ENCODE measurements at places on chromosomes 1 and 21.

- DNase-seq: no peak
Observed at GRCh38 chr1:21668951-21669257, 253 bp downstream of the RAP1GAP start.

DNA sequence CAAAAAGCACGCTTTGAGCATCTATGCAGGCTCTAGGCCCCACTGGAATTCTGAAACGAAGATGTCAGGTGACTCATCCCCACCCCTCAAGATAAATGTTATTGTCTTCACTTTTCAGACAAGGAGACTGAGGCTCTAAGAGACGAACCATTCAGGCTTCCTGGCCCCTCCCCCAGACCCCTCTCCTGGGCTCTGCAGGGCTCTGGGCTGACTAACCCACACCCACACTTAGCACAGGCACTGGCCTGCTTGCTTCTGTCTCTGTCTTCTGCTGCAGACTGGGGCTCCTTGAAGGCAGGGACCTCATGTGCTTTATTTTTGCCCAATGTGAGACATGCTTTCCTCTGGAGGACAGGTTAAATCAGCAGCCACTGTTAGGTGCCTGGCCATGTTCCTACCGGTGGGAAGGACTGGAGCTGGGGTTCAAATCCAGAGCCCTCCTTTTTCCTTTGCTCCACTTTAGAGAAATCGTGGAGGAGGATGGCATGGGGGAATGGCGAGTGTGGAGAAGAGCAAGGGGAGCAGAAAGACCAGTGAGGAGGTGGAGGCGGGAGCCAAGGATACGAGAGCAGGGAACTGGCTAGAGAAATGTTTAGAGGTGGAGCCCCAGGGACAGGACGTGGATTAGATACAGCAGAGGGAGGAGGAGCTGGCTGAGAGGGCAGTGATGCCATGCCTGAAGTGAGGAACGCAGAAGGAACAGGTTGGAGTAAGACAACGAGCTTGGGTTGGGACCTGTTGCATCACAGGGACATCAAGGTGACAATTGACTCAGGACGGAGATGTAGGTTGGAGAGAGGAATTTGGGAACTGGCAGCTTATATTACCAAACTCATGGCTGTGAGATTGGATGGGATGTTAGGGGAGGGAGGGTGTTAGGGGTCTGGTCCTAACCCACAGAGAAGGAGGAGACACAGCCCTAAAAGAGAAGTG, 1.7 kb downstream of the TMEM125 start:
- DNase-seq: no peak

DNA sequence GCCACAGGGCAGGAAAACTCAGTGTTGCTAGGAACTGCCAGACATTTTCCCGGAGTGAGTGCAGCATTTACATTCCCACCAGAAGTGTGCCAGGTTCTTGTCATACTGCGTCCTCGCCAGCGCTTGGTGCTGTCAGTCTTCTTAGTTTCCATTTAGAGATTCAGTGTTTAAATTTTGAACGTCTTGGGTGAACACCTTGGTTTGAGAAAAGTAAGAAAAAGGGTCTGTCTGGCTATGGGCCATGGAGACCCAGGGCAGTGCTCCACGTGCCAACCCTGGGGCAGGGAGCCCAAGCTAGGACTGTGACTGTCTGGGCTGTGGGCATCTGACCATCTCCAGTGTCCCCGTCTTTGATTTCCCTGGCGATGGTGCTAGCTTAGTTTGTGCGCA, 16.0 kb downstream of the IBA57 start:
- DNase-seq: no peak

DNA sequence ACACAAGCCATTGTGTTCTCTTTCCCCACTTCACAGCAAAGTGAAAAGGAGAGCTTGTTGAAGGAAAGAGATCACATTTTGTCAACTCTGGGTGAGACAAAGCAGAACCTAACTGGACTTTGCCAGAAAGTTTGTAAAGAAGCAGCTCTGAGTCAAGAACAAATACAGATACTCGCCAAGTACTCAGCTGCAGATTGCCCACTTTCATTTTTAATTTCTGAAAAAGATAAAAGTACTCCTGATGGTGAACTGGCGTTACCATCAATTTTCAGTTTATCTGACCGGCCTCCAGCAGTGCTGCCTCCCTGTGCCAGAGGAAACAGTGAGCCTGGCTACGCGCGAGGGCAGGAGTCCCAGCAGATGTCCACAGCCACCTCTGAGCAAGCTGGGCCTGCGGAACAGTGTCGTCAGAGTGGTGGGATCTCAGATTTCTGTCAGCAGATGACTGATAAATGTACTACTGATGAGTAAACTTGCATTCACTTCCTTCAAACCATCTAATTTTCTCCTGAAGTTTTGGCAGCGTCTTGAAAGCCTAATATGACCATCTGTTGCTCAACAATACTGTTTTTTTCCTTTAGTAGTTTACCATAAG, 43.7 kb downstream of the BACH1 start:
- DNase-seq: no peak

DNA sequence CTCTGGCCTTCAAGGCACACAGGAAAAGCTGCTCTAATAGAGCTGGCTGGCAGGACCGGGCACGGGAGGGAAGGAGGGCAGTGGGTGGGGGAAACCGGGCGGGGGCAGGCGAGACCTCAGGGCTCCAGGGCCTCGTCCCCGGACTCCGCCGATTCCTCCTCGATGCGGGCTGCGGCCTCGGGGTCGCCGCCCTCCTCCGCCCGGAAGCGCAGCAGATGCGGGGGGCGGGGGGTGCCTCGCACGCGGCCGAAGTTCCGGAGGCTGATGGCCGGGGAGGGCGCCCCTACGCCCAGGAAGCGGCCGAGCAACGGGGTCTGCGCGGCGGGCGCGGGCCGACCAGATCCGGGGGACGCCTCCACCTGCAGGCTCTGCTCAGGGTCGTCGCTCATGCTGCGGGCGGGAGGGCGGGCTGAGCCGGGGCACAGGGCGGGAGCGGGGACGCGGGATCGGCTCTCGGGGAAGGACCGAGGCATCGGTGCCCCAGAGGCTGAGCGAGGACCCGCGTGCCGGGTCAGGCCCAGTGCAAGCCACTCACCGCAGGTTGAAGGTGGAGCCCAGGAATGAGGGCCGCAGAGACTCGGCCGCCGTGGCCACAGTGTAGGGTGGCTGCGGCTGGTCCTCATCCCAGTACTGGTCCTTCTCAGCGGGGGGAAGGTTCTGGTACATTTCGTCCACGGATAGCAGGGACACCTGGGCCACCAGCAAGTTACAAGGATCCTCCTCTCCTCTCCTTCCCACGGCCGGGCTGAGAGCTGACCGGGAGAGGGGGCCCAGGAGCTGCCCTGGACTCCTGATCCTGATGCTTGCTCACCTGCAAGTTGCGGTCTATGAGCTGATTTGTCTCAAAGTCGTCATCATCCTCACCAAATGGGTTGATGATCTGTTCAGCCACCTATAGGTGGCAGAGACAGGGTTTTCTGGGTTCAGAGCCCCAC, 3.6 kb downstream of the BEST4 start:
- DNase-seq: no peak

DNA sequence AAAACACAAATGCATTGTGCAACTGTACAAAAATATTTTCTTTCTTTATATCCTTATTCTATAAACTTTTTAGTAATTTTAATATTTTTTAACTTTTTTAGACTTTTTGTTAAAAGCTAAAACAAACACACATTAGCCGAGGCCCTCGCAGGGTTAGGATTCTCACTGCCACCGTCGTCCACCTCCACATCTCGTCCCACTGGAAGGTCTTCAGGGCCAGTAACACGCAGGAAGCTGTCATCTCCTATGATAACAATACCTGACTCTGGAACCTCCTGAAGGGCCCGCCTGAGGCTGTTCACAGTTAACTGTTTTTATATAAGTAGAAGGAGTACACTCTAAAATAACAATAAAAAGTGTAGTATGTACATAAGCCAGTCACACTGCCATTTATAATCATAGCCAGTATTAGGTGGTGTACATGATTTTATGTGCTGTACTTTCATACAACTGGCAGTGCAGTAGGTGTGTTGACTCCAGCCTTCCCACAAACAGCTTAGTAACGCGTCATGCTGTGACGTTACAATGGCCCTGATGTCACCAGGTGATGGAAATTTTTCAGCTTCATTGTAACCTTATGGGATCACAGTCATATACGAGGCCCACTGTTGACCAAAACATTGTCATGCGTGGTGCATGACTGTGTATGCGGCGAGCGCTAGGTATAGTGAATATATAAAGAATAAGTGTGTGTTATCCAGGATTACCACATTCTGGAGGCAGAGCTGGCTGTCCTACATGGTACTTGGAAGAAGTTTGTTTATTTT, 8.8 kb downstream of the TFF2 start:
- DNase-seq: no peak

GRCh38 chr21:26177187-26177586, 6.6 kb upstream of the APP start:
- no peak for DNase-seq

DNA sequence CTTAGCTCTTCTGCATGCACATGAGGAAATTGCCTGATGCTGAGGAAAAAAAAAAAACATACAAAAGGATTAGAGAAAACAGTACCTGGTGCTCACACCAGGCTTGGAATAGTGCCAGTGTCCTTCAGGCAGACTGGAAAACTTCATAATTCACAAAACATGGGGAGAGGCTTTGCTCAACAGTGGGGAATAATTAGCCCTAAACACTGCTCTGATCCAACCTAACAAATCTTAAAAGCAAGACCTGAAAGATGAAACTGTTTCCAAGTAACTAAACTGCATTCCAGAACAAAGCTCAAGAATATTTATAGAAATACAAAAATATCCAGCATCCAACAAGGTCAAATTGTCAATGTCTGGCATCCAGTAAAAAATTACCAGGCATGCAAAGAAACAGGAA, 124.8 kb downstream of the AK5 start:
- no peak for DNase-seq

- DNase-seq: no peak
Observed at GRCh38 chr1:47424336-47424982, 8.4 kb downstream of the FOXE3 start.

GRCh38 chr1:32447469-32448185, 17.2 kb upstream of the ZBTB8B start:
- no peak for DNase-seq

DNA sequence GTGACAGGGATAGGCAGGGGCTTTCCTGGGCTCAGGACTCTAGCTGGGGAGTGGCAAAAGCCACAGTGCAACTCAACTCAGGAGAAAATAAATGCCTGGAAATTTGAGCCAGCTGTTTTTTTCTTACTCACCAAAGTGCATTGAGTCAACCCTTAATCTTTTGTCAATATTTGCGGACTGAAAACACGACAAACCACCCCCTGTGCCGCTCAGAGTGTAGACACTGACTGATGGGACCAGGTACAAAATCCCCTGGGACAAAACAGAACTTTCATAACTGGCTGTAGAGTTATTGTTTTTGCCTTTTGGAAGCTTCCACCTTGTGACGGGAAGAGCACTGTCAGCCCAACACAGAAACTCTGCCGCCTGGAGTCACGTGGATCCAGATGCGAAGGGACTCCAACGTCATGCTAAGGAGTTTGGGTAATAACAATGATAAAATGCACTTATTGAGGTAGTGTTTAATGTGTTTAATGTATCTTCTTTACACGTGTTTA, 164.6 kb downstream of the PLPP3 start:
- DNase-seq: no peak

- DNase-seq: no peak
Observed at GRCh38 chr1:197171531-197171930, 25.1 kb upstream of the ASPM start.

DNA sequence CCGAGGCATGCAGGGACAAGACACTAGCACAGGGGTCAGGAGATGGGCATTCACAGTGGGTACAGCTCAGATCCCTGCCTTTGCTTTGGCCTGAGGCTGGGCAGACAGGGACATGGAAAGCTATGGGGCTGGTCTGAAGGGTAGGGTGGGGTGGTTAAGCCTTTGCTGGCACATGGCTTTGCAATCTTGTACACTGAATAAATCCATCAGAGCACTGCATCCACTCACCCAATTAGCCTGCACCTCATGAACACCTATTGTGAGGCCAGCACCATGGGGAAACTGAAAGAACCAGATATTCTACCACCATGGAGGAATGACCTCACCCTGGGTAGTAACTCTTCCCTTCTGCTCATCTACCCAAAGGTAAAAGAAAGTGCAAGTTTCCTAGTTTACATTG, 199.6 kb upstream of the LMO4 start:
- no peak for DNase-seq

DNA sequence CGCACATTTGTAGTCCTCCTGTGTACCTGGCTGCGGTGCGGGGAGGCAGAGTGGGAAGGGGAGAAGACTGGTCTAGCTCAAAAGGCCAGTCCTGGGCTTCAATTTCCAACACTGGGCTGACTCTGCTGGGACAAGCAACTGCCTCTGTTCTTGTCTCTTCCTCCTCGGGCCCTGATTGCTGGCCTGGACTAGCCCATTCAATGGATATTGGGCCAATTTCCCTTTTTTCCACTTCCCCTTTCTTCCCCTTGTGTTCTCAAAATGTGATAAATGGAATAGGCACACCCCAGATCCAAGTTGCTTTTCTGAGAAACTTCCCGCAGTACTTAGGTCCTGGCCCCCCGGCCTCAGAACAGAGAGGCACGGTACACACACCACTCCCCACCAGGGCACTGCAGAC, 48.2 kb downstream of the SPSB1 start:
- no peak for DNase-seq

DNA sequence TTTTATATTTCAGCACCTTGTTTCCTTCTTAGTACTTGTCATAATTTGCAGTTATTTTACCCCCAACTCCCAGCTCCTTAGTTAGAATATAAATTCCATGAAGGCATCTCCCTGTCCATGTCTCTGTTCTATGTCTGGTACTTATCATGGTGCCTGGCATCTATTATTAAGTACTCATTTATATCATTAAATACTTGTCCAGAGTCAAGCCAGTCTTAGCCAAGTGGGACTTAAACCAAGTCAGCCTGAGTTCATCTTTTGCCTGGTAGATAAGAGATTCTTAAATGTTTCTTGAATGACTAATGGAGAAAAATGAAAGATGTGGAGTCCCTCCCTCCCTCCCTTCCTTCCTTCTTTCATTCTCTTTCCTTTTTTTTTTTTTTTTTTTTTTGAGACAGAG, 9.4 kb downstream of the SLC25A44 start:
- no peak for DNase-seq

GRCh38 chr21:29649406-29649814, 290.4 kb downstream of the GRIK1 start:
- DNase-seq: no peak

- DNase-seq: no peak
Observed at GRCh38 chr1:184112176-184112948, 60.8 kb downstream of the TSEN15 start.

GRCh38 chr1:28115267-28115666, 26.9 kb upstream of the EYA3 start:
- no peak for DNase-seq
